ENCODE measurements at places on chromosomes 4 and X. TPM values are rescaled to one million over a fixed set of nuclear protein-coding genes. Genes with fewer than 3 reads are reported as not detected.

GRCh38 chr4:170853422-170854021 is 763.8 kb upstream of the AADAT start:
- no peak overlapping the region for H3K27ac ChIP-seq
- no peaks in the 10 kb centered on the region for H3K27me3 ChIP-seq
- no peak overlapping the region for H3K4me3 ChIP-seq
- DNase-seq: peak; percentile 48
- no peaks in the 10 kb centered on the region for H3K4me1 ChIP-seq
- H3K36me3 ChIP-seq: no peaks in the 10 kb centered on the region

DNA sequence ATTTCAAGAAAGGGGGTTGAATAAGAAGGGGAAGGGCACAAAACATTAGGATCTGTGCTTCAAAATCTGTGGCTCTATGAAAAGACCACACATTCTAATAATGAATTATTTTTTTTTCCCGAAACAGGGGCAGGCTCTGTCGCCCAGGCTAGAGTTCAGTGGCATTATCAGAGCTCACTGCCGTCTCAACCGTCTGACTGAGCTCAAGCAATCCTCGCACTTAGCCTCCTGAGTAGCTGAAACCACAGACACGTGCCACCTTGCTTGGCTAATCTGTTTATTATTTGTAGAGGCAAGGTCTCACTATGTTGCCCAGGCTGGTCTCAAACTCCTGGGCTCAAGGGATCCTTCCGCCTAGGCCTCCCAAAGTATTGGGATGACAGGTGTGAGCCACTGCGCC is 33.4 kb downstream of the ACSL1 start:
- no peak overlapping the region for H3K4me3 ChIP-seq
- no peaks in the 10 kb centered on the region for H3K4me1 ChIP-seq
- peaks cover 4% of the 10 kb centered on the region for H3K36me3 ChIP-seq
- H3K27me3 ChIP-seq: no peaks in the 10 kb centered on the region

GRCh38 chr4:119664168-119664907 is 35.7 kb upstream of the PDE5A start:
- H3K4me1 ChIP-seq: no peaks in the 10 kb centered on the region
- DNase-seq: no peak
- no peak overlapping the region for H3K27ac ChIP-seq
- H3K4me3 ChIP-seq: no peak overlapping the region

GRCh38 chr4:77010841-77011354 is 61.3 kb downstream of the SEPTIN11 start:
- DNase-seq: no peak
- no peak overlapping the region for H3K27ac ChIP-seq
- H3K27me3 ChIP-seq: no peaks in the 10 kb centered on the region
- no peak overlapping the region for H3K4me3 ChIP-seq

- no peaks in the 10 kb centered on the region for H3K4me1 ChIP-seq
- H3K27ac ChIP-seq: no peak overlapping the region
- no peaks in the 10 kb centered on the region for H3K27me3 ChIP-seq
- no peak overlapping the region for H3K4me3 ChIP-seq
- no peaks in the 10 kb centered on the region for H3K36me3 ChIP-seq
Measured at GRCh38 chrX:133813971-133814370, 171.4 kb downstream of the GPC3 start.

DNA sequence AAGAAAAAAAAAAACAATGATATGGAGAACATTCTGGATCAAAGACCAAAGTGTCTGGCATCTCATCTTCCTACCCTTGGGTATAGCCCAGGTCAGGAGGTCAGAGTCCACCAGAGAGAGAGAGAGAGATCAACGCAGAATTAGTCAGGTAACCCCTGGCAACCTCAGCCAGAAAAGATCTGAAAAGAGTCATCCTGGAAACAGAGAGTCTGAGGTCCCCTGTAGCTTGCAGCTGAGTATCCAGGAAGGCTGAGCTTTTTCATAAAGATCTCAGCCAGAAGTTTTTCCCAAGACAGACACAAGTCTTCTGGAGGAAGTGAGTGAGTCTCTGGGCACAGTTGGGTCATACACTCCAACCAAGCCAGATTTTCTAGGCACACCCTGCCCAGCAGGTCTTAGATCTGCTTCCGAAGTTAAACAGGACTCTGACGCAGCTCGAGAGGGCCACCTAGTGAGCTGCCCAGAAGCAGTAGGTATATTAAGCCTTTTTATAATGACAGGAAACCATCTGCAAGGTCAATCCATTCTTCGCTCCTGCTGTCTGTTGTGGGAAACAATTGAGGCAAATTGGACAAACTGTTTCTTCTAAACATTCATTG is 35.7 kb downstream of the ACE2 start:
- H3K4me3 ChIP-seq: no peak overlapping the region
- H3K27ac ChIP-seq: no peak overlapping the region
- H3K36me3 ChIP-seq: peaks cover 3% of the 10 kb centered on the region

GRCh38 chr4:82124932-82125786 is 248.6 kb downstream of the HNRNPD start:
- no peak overlapping the region for H3K27ac ChIP-seq
- H3K4me1 ChIP-seq: no peaks in the 10 kb centered on the region
- H3K27me3 ChIP-seq: no peaks in the 10 kb centered on the region
- H3K36me3 ChIP-seq: no peaks in the 10 kb centered on the region

GRCh38 chrX:11952176-11952720 is 186.0 kb upstream of the FRMPD4 start:
- H3K4me3 ChIP-seq: no peak overlapping the region
- H3K27ac ChIP-seq: no peak overlapping the region
- DNase-seq: no peak
- H3K36me3 ChIP-seq: no peaks in the 10 kb centered on the region
- no peaks in the 10 kb centered on the region for H3K4me1 ChIP-seq
- no peaks in the 10 kb centered on the region for H3K27me3 ChIP-seq

- H3K4me3 ChIP-seq: no peak overlapping the region
- peak; percentile 64 for DNase-seq
- H3K27ac ChIP-seq: no peak overlapping the region
- no peaks in the 10 kb centered on the region for H3K4me1 ChIP-seq
Measured at GRCh38 chr4:1910643-1911042, 39.5 kb downstream of the NSD2 start.

- H3K4me3 ChIP-seq: peak within 1 kb of the TSS; percentile 61
- H3K27ac ChIP-seq: peak within 1 kb of the TSS; percentile 90
- H3K27me3 ChIP-seq: no peaks in the 10 kb centered on the region
- peak; percentile 92 for DNase-seq
- H3K36me3 ChIP-seq: no peaks in the 10 kb centered on the region
Measured at GRCh38 chrX:47650164-47651042, at the start of gene ELK1. Gene ELK1, minus strand, starts transcription at chrX:47650563. Its CDS starts 9,122 bp downstream, at chrX:47641441.

DNA sequence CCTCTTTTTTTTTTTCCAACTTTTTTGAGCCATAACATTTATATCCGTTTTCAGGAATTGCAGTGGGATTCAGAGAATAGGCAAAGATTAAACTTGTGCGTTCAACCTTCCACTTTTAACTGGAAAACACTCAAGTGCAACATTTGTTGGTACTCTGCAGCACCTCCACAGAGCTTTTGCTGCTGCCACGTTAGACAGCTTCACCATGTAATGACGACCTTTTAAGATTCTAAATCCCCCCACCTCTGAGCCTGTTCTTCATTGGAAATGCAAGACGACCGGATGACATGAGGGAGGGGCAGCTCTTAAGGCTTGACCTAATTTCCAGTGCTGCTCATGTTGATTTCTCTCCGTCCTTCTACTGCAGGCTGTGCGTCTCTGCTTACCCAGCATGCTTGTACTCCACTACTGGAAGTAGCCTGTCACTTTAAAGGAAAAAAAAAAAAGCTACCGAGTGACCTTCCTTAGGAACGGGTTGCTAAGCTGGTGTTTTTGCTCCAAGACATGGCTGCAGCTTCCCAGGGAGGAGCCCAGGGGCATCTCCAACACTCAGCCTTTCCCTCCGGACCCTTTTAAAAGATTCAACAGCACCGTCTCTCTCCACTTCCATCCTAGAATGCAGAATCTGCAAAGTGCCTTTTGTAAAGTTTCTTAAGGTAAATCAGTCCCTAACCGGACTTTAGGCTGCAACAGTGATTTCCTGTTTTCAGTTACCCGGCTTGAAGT is at the start of gene CC2D2A:
TSS of gene CC2D2A (plus strand) at position 481 of the 726 bp plus-strand sequence. CDS start 6,051 bp downstream, outside the sequence.
- H3K27ac ChIP-seq: peak within 1 kb of the TSS; percentile 0
- H3K4me1 ChIP-seq: no peaks in the 10 kb centered on the region
- DNase-seq: peak; percentile 72
- no peaks in the 10 kb centered on the region for H3K27me3 ChIP-seq
- H3K36me3 ChIP-seq: no peaks in the 10 kb centered on the region
- H3K4me3 ChIP-seq: peak within 1 kb of the TSS; percentile 59

- H3K36me3 ChIP-seq: no peaks in the 10 kb centered on the region
- no peaks in the 10 kb centered on the region for H3K27me3 ChIP-seq
- no peak for DNase-seq
Measured at GRCh38 chr4:8303485-8304281, 34.1 kb downstream of the HTRA3 start.

- peaks cover 2% of the 10 kb centered on the region for H3K27me3 ChIP-seq
- no peak overlapping the region for H3K4me3 ChIP-seq
- no peaks in the 10 kb centered on the region for H3K36me3 ChIP-seq
- no peaks in the 10 kb centered on the region for H3K4me1 ChIP-seq
Measured at GRCh38 chr4:174739576-174739975, 89.5 kb downstream of the GLRA3 start.

GRCh38 chr4:130524057-130524456 is 1428.1 kb downstream of the C4orf33 start:
- no peaks in the 10 kb centered on the region for H3K4me1 ChIP-seq
- H3K27ac ChIP-seq: no peak overlapping the region
- no peaks in the 10 kb centered on the region for H3K27me3 ChIP-seq

GRCh38 chr4:164779080-164779479 is 25.1 kb downstream of the SMIM31 start:
- no peaks in the 10 kb centered on the region for H3K4me1 ChIP-seq
- peaks cover 2% of the 10 kb centered on the region for H3K36me3 ChIP-seq
- no peaks in the 10 kb centered on the region for H3K27me3 ChIP-seq
- DNase-seq: no peak
- H3K27ac ChIP-seq: no peak overlapping the region

- H3K4me1 ChIP-seq: peaks cover 53% of the 10 kb centered on the region
- no peak overlapping the region for H3K4me3 ChIP-seq
- no peaks in the 10 kb centered on the region for H3K27me3 ChIP-seq
Measured at GRCh38 chr4:38668203-38668971, 4.4 kb downstream of the KLF3 start.

DNA sequence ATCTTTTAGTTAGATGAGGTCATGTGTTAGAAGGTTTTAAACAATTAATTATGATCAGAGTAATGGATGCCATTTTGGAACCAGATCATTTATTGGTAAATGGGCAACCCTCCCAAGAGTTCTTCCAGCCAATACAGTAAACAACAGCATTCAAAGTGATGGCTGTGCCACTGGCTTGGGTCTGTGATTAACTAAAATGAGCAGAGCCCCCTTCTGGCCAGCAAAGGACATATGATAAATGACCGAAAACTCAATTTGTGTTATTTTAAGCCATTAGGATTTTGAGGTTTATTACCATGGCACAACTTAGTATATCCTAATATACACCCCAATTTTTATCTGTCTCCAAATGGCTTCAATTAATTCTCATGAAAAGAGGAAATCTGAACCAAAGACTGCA is 90.8 kb upstream of the NPFFR2 start:
- no peak overlapping the region for H3K4me3 ChIP-seq
- H3K4me1 ChIP-seq: no peaks in the 10 kb centered on the region
- peak; percentile 24 for DNase-seq
- H3K36me3 ChIP-seq: no peaks in the 10 kb centered on the region
- no peak overlapping the region for H3K27ac ChIP-seq

DNA sequence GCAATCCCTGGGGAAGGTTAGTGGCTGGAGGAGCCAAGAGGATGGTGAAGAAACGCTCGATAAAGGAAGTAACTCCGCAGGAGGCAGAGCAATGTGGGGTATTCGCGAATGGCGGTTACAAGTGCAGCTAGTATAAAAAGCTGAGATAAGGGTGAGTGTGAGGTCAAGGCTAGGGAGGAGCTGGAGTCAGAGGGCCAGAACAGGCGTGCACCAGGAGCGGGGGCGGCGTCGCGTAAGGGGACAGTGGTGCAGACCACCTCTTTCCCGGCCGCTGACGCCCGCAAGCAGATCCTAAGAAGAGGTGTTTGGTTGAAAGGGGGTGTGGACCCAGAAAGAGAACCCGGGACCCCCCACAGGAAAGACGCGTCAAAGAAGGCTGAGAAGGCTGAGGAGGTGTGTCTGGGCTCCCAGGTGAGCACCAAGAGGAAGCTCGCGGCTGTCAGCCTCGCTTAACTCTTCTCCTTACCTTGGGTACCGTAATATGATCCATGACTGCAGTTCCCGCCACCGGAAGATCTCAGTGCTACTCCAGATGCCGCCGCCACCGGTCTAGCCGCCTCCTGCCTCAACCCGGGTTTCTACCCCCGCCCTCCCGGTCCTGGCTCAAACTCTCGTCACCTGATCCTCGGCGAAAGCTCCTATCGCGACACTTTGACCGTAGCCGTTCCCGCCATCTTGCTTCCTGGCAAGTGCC is at the start of gene MTMR8:
TSS of gene MTMR8 (minus strand) at position 579 of the 694 bp plus-strand sequence. CDS start at position 490, 89 bp downstream.
- H3K27me3 ChIP-seq: no peaks in the 10 kb centered on the region
- peak within 1 kb of the TSS; percentile 29 for H3K27ac ChIP-seq
- peak within 1 kb of the TSS; percentile 69 for H3K4me3 ChIP-seq
- DNase-seq: peak; percentile 70

DNA sequence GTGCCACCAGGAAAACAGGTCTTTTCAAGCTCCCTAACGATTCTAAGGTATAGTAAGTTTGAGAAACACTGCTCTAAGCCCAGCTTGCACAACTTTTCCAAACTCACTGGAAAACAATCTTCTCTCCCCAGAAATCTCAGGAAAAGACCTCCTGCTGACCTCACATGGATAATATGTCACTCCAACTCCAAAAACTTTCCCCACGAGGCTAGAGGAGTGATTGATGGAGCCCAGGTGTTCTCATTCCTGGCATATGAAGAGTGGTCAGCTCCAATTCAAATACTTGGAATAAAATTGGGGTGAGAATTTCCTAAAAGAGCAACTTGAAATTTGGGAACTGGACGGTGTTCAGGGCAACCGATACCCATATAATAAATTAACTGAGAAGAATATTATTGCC is 299.9 kb downstream of the PPP4R3C start:
- H3K4me1 ChIP-seq: no peaks in the 10 kb centered on the region
- H3K4me3 ChIP-seq: no peak overlapping the region
- no peak overlapping the region for H3K27ac ChIP-seq
- DNase-seq: no peak

- H3K27ac ChIP-seq: no peak overlapping the region
- DNase-seq: no peak
- no peak overlapping the region for H3K4me3 ChIP-seq
- no peaks in the 10 kb centered on the region for H3K4me1 ChIP-seq
- H3K36me3 ChIP-seq: no peaks in the 10 kb centered on the region
Measured at GRCh38 chrX:3763111-3763510, 49.7 kb upstream of the PRKX start.

DNA sequence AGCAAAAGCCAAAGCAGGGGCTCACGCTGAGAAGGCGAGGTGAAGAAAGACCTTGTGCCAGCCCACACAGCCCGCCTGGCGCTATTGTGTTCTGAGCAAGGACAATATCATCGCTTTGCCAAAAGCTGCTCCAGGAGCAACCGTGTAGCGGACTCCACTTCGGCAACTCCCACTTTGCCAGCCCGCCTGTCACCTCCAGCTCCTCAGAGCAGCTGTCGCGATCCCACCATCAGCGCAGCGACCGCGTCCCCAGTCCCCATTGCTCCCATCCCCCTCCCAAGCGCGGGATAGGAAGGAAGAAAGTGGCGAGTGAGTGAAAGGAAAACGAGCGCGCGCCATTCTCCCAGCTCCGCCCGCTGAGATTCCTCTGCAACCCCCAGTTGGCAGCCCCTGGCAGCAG is 759 bp downstream of the ZC4H2 start:
- DNase-seq: peak; percentile 43
- H3K27me3 ChIP-seq: no peaks in the 10 kb centered on the region
- peak overlapping the region; percentile 63 for H3K4me3 ChIP-seq

FGG gene
- not detected for polyA plus RNA-seq

NUDT11 gene
- 1.9 TPM for polyA plus RNA-seq

IDH3G gene
- 80.0 TPM for polyA plus RNA-seq

TENT5D gene
- polyA plus RNA-seq: not detected

PLXNB3 gene
- 1.6 TPM for polyA plus RNA-seq

SERPINA7 gene
- polyA plus RNA-seq: not detected

SLC25A14 gene
- polyA plus RNA-seq: 7.3 TPM

USP17L11 gene
- polyA plus RNA-seq: not detected

HS6ST2 gene
- 0.12 TPM for polyA plus RNA-seq

USP26 gene
- polyA plus RNA-seq: not detected

CCNQ gene
- 30.7 TPM for polyA plus RNA-seq

SAT1 gene
- polyA plus RNA-seq: 412 TPM

Data from small intestine (tissue), 16 donors.